ENCODE measurements at places on chromosomes 12 and 14.

- H3K36me3 ChIP-seq: no peaks in the 10 kb centered on the region
- H3K4me3 ChIP-seq: no peak overlapping the region
- DNase-seq: no peak
- H3K27me3 ChIP-seq: no peaks in the 10 kb centered on the region
- peaks cover 19% of the 10 kb centered on the region for H3K4me1 ChIP-seq
- no peak overlapping the region for H3K27ac ChIP-seq
Measured at GRCh38 chr12:13093191-13093847, 10.1 kb downstream of the GSG1 start.

DNA sequence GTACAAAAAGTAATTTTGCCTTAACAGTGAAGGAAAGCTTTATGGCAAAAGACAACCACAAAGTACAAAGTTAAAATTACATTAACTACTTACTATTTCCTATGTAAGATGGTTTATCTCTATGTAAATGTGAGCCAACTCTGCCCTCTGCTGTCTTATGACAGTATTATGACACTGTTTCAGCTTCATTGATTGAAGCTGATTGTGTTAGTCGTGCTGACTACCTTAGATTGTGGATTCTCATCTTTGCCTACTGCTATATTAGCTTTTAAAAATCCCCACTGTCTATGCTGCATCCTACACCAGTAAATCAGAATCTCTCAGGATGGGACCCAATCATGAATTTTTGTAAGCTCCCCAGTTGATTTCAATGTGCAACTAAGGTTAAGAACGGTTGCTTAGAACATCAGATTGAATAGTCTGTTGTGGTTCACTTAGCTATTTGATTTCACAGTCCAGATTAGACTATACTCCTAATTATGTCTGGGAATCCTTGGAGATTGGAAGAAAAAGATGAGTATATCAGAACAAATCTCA is 12.2 kb upstream of the SPTB start:
- H3K27me3 ChIP-seq: peaks cover 9% of the 10 kb centered on the region
- no peak overlapping the region for H3K4me3 ChIP-seq
- no peaks in the 10 kb centered on the region for H3K36me3 ChIP-seq
- no peak overlapping the region for H3K27ac ChIP-seq
- no peaks in the 10 kb centered on the region for H3K4me1 ChIP-seq

DNA sequence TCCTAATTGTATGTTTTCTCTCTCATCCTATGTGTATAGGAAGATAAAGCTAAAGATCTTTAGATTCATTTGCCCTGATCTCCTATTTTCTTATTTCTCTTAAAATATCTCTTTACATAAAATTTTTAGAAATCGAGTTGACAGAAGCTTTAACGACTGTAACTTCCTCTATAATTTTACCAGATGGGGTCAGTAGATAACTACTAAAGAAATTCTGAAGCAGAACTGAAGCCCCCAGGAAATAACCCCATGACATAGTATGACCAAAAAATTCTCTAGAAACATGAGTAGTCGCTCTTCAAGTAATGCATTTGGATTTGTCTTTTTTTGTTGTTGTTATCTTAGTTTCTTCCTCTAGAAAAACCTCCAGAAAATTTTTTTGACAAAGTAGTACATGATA is 288.0 kb downstream of the ERC1 start:
- no peak overlapping the region for H3K4me3 ChIP-seq
- no peak overlapping the region for H3K27ac ChIP-seq
- no peak for DNase-seq
- H3K27me3 ChIP-seq: no peaks in the 10 kb centered on the region
- H3K4me1 ChIP-seq: peaks cover 15% of the 10 kb centered on the region

DNA sequence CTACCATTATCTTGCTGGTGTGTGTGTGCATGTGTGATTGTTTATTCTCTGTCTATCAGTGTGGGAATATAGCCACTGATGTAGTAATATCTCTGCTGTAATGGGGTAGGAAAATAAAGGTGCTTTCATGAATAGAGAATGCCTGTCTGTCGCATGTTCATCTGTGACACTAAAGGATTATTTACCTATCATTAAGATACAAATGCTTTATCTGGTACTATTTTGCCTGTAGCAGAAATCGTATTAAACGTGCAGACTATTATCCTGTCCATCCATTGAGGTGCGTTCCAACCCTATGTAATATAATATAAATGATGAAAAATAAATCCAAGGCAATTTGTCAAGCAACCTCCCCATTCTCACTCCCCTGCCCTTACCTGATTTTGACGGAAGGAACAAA is 1215.1 kb downstream of the BCL11B start:
- no peak for DNase-seq
- no peaks in the 10 kb centered on the region for H3K4me1 ChIP-seq
- no peak overlapping the region for H3K27ac ChIP-seq

- no peak overlapping the region for H3K4me3 ChIP-seq
- no peaks in the 10 kb centered on the region for H3K27me3 ChIP-seq
- H3K27ac ChIP-seq: no peak overlapping the region
- no peaks in the 10 kb centered on the region for H3K4me1 ChIP-seq
Measured at GRCh38 chr14:38224338-38224737, 16.6 kb downstream of the SSTR1 start.

- DNase-seq: peak; percentile 52
- peaks cover 32% of the 10 kb centered on the region for H3K36me3 ChIP-seq
- H3K27ac ChIP-seq: peak overlapping the region; percentile 63
- H3K4me1 ChIP-seq: peaks cover 7% of the 10 kb centered on the region
- no peaks in the 10 kb centered on the region for H3K27me3 ChIP-seq
- peak overlapping the region; percentile 73 for H3K4me3 ChIP-seq
Measured at GRCh38 chr12:116759783-116760621, 21.9 kb downstream of the RNFT2 start.

GRCh38 chr12:128259556-128260070 is 7.4 kb upstream of the TMEM132C start:
- peaks cover 22% of the 10 kb centered on the region for H3K27me3 ChIP-seq
- H3K4me3 ChIP-seq: no peak overlapping the region
- H3K27ac ChIP-seq: no peak overlapping the region
- H3K4me1 ChIP-seq: no peaks in the 10 kb centered on the region

DNA sequence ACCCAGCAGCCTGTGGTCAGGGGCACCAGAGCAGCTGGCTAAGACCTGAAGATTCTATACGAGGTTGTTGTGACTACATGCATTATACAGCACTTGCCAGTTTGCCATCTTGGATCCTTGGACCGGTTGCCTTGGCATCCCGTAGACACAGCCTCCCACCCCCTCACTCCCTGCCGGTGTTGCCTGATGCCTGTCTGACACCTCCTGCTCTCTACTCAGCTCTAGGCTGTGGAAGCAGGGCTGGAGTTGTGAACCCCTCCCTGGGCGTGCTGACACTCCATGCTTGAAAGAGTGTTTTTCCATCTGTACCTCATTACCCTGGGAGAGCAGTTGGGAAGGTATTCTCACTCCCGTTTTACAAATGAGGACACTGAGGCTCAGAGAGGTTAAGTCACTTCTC is 2.5 kb downstream of the CHGA start:
- DNase-seq: no peak
- no peak overlapping the region for H3K4me3 ChIP-seq
- H3K27ac ChIP-seq: no peak overlapping the region
- H3K4me1 ChIP-seq: peaks cover 3% of the 10 kb centered on the region
- peaks cover 46% of the 10 kb centered on the region for H3K27me3 ChIP-seq

GRCh38 chr12:94267537-94267872 is 119.1 kb downstream of the PLXNC1 start:
- no peak overlapping the region for H3K27ac ChIP-seq
- no peak overlapping the region for H3K4me3 ChIP-seq
- H3K27me3 ChIP-seq: no peaks in the 10 kb centered on the region
- peaks cover 46% of the 10 kb centered on the region for H3K36me3 ChIP-seq
- peaks cover 81% of the 10 kb centered on the region for H3K4me1 ChIP-seq
- DNase-seq: no peak

- peak overlapping the region; percentile 90 for H3K4me3 ChIP-seq
- H3K27ac ChIP-seq: peak overlapping the region; percentile 89
- no peaks in the 10 kb centered on the region for H3K27me3 ChIP-seq
- H3K36me3 ChIP-seq: peaks cover 4% of the 10 kb centered on the region
- DNase-seq: no peak
- peaks cover 21% of the 10 kb centered on the region for H3K4me1 ChIP-seq
Measured at GRCh38 chr14:73645248-73645610, 443 bp downstream of the DNAL1 start.

DNA sequence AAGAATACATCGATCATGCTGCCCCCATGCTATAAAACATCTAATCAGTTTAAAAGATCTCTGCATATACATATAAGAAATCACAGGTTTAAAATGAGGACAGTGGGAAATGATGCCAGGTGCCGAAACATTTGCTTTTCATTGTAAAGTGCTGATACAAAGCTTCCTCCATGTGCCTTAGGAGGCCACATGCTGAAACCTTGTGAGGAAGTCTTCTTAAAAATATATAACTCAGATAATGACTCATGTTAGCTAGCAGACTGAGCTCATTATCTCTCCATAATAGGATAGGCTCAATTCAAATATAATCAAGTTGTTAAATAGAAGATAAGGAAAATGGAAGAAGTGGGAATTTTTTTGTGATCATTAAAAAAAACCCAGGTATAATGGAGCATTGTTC is 65.9 kb downstream of the RFX4 start:
- no peak for DNase-seq
- H3K36me3 ChIP-seq: no peaks in the 10 kb centered on the region
- H3K27ac ChIP-seq: no peak overlapping the region
- H3K27me3 ChIP-seq: peaks cover 3% of the 10 kb centered on the region

DNA sequence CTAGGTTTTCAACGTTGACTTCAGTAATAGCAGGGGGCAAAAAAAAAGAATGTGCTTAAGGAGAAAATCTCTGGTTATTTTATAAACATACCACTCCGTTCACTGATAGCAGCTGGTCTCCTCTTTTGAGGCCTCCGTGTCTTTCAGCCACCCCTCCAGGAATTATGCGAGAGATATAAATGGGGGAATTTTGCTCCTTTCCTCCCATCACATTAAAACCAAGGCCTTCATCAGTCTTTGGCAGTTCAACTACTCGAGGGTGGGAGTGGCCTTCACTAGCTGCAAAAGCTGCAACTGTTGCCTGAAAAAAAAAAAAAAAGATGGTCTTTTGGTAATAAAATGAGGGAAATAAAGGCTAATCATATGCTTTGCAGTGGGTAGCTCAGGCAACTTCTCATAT is 92.1 kb downstream of the LIN7A start:
- H3K27me3 ChIP-seq: no peaks in the 10 kb centered on the region
- H3K4me1 ChIP-seq: no peaks in the 10 kb centered on the region
- no peaks in the 10 kb centered on the region for H3K36me3 ChIP-seq
- no peak overlapping the region for H3K4me3 ChIP-seq
- DNase-seq: no peak

- H3K27ac ChIP-seq: no peak overlapping the region
- no peaks in the 10 kb centered on the region for H3K36me3 ChIP-seq
- H3K27me3 ChIP-seq: no peaks in the 10 kb centered on the region
- no peak overlapping the region for H3K4me3 ChIP-seq
- H3K4me1 ChIP-seq: no peaks in the 10 kb centered on the region
Measured at GRCh38 chr12:83826112-83826511, 1086.5 kb downstream of the SLC6A15 start.

Measured in activated T-cell treated with anti-CD3 and anti-CD28 coated beads, Interleukin-2, amount 50 U/mL, for 24 hours (primary cell).